ENCODE measurements at places on chromosomes 6 and 20.

DNA sequence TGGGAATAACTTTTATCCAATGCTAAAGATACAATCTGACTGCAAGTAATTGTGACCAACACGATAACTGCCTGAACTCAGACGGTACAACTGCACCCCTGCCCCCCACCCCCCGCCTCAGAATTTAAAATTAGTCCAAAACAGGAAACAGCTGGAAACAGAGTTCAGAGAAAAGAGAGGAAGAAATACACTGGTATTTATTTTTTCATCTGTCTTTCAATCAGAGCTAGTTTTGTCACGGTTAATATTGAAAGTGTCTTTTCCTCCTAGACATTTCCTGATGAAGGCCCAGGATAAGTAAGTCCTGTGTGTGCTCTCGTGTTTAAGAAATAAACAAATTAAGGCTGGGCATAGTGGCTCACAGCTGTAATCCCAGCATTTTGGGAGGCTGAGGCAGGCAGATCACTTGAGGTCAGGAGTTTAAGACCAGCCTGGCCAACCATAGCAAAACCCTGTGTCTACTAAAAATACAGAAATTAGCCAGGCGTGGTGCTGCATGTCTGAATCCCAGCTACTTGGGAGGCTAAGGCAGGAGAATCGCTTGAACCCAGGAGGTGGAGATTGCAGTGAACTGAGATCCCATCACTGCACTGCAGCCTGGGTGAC lies 21.5 kb downstream of the ACSS1 start:
- no peak for DNase-seq

DNA sequence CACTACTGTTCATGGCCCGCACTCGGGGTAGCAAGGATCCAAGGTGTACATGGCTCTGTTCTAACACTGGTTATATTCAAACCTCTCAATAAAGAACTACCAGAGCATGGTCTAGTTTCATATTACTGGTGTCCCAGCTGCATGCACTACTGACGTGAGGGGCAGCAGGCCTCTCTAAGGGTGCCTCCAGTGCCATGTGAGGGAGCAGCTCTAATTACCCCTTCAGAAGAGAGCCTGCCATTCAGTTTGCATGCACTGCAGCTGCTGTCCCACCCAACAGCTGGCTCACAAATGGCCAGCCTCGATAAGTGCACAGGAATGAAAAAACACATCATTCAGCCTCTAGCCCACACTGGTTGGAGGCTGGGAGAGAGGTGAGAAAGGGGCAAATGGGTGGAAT lies 85.2 kb downstream of the SMLR1 start:
- DNase-seq: no peak

DNA sequence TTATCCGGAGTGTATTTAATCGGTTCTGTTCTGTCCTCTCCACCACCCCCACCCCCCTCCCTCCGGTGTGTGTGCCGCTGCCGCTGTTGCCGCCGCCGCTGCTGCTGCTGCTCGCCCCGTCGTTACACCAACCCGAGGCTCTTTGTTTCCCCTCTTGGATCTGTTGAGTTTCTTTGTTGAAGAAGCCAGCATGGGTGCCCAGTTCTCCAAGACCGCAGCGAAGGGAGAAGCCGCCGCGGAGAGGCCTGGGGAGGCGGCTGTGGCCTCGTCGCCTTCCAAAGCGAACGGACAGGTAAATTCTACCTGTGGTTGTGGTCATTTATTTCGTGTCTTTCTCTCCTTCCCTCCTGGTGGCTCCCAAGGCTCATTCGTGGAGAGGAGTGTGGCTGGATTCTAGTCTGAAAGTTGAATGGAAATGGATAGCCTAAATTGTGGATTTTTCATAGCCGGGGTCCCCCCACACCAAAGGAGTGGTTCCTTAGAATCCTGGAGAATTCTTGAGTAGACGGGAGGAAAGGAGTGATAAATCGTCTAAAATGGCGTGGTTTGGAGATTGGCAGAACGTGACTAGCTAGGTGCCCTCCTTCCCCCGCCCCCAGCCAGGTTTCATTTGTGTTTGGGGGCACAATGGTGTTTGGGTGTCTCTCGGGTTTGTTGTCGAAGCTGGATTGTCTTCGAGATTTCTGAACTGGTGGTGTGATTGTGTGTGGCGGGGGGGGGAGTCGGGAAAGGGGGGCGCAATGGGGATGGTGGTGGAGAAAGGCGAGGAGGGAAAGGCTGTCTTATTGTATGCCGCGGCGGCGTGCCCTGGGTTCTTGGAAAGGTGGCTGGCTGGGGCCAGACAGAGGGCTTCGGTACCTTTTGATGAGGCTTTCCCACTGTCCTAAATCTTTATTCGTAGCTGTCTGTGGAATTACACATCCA lies 673 bp downstream of the MARCKS start:
- DNase-seq: peak; percentile 25

- no peak for DNase-seq
These were observed 3.1 kb upstream of the BTN2A1 start for GRCh38 chr6:26454631-26455030.

- DNase-seq: no peak
These were observed 19.7 kb downstream of the NPEPL1 start for GRCh38 chr20:58712151-58712791.

DNA sequence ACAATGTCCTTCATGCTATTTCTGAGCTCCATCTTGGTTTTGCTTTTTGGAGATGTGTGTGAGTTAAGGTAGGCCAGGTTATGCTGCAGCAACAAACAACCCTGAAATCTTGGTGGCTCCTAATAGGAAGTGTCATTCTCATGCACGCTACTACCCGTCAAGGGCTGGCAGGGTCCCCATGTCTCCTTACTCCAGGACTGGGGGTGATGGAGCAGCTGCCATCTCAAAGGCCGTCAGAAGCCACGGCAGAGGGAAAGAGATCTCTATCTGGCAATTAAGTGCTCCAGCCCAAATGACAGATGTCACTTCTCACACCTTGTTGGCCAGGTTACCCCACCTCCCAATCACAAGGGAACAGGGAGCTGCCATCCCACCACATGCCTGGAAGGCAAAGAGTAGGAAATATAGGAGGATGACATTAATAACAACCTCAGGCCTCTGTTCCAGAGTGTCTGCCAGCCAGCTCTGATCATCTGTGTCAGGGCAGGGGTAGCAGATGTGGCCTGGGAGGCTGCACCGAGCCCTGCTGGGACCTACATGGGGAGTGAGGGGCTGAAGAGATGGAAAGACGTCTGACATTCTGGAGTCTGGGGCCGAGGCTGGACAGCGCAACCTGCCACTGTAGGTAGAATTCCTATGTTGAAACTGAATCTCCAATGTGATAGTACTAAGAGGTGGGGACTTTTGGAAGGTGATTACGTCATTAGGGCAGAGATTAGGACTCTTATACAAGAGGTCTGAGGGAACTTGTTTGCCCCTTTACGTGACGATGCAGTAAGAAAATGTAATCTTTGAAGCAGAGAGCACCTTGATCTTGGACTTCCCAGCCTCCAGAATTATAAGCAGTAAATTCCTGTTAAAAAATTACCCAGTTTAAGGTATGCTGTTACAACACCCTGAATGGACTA lies 4.8 kb upstream of the SDCBP2 start:
- DNase-seq: no peak

DNA sequence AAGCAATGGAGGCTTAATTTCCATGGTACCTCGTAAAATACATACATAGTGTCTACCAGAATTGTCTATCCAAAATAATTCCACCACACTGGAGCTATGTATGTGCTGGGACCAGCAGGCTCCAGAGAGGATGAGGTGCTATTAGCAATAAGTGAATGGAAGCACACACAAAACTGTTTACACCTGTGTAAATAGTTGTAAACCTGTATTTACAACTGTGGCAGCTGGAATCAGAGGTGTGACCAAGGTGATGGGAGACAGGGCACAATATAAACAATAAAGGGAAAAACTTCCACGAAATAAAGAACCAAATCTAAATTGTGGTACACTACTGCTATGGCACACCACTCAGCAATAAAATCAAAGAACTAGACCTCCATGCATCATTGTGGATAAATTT lies 14.4 kb downstream of the RARS2 start:
- DNase-seq: no peak

GRCh38 chr6:168179133-168179532 lies 100.1 kb upstream of the FRMD1 start:
- DNase-seq: no peak

DNA sequence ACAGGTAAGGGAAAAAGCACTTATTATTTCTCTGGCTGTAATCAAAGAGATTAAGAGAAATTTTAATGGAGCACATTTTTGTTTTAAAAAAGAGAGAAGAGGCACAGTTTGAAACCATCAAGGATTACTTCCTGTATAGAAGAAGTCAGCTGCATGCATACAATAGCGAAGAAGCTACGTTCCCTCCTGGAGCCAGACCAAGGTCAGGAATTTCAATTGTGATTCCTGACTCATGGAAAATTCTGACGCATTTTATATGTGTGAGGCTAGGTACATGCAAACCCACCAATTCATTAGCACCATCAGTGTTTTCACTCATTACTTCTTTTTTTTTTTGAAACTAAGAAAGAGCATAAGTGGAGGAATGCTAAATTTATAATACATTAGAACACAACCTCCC lies 232.7 kb upstream of the SGK1 start:
- DNase-seq: no peak

All from HEK293T (cell line).